ENCODE measurements at places on chromosomes 7 and 10.

DNA sequence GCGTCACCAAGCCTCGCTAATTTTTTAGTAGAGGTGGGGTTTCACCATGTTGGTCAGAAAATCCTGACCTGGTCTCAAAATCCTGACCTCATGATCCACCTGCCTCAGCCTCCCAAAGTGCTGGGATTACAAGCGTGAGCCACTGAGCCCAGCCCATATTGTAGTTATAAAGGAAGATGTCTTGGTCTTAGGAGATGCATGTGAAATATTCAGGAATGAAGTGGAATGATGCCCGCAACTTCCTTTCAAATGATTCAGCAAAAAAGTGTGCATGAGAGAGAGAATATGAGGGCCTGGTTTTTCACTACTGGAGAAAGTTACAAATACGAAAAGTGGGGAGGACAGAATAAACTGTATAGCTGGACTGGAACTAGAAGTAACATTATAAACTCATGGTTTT, 15.9 kb downstream of the TMEM209 start:
- DNase-seq = no peak

GRCh38 chr10:125363791-125364190, 203.4 kb upstream of the CTBP2 start:
- DNase-seq = no peak

DNA sequence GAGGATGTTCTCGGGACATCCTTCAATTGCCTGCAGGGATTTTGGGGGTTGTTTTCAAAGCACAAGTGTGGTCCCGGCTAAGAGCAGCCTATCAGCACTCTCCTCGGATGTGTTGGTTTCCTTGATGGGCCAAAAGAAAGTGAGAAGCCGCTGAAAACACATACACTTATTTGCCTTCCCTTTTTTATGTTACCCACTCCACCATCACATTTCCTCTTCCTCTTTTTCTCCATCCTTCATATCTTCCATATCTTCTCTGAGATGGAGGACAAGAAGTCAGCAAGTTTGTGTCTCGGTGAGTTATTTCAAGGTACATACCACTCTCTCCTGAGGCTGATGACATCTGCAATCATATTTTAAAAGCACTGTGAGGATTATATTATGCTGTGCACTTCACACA, 64.0 kb downstream of the ZNF33B start:
- DNase-seq = no peak

DNA sequence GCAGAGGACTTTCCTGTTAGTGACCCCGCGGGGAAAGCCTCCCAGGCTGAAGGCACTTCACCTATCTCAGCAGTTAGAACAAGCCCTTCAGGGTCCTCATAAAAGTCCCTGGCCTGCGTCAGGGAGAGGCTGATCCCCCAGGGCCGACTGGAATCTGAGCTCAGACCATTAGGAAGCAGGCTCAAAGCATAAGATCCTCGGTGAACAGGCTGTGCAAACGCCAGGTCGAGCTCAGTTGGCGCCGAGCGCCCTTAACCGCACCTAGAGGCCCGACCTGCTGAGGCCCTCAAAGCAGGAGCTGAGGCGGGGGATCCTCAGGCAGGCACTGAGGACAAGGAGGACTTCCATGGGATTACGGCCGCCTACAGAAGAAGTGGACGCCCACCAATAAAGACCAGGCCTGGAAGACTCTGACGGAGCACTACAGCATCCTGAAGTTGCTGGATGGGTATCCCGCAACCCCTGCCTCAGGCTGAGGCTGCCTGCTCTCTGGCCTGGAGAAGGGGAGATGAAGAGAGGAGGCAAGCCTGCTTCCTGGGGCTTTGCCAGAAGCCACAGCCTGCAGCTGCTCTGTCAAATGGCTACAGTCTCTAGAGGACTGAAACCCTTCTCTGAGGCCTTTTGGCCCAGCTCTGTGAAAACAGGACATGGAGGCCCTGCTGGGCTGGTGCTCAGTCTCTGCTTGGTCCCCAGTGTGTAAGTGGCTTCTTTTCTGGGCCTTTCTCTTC, 29.9 kb downstream of the LIPJ start:
- no peak for DNase-seq

- no peak for DNase-seq
Observed at GRCh38 chr7:69038915-69039314, 559.4 kb upstream of the AUTS2 start.

GRCh38 chr7:108308903-108309302, 147.3 kb downstream of the NRCAM start:
- no peak for DNase-seq

GRCh38 chr10:4355350-4355749, 470.7 kb upstream of the AKR1E2 start:
- DNase-seq = no peak

- DNase-seq = no peak
Observed at GRCh38 chr10:126373972-126374371, 14.3 kb downstream of the ADAM12 start.

GRCh38 chr7:99792967-99793366, 9.0 kb upstream of the CYP3A4 start:
- DNase-seq = no peak

DNA sequence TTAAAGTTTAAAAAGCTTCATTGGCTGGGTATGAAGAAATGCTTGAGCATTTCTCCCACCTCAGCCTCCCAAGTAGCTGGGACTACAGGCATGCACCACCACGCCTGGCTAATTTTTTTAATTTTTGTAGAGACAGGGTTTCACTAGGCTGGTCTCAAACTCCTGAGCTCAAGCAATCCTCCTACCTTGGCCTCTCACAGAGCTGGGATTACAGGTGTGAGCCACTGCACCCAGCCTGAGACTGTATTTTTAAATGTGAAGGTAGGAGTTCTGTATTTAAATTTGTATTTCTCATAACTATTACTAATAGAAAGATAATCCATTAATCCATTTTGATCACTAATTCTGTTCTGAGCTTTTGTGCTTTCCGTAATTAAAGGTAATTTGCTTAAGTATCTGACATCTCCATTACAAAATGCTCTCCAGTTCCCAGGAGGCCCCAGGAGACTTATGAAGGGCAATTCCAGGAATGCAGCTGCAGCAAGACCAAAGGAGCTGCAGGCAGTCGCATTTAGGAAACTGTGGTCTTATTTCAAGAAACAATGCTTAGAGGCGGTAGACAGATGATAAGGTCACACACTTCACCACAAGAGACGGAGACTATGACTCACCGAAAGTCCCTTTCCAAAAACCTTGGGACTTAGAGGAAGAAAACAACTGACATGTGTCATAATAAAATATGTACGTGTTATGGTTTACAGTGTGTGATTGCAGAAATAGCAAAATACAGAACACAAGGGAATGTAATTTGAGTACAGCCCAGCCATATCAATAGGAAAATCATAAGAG, 23.3 kb downstream of the YAE1 start:
- DNase-seq = peak; percentile 44

DNA sequence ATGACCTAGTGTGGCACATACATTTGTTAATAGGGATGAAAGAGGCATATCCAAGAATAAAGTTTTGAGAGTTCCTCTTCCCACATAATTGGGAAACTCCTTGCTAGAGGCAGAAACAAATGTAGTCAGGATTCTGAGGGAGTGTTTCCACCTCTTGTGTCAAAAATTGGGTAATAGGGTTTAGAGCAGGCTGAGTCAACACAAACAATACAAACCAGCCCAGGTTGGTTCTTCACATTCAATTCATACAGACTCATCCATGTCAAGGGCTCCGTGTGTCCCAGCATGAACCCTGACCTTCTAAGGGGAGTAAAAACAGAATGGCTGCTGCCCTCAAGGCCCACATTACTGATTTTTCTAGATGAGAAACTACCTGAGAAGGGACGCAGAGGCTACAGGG, 75.3 kb downstream of the GLI3 start:
- DNase-seq = no peak

DNA sequence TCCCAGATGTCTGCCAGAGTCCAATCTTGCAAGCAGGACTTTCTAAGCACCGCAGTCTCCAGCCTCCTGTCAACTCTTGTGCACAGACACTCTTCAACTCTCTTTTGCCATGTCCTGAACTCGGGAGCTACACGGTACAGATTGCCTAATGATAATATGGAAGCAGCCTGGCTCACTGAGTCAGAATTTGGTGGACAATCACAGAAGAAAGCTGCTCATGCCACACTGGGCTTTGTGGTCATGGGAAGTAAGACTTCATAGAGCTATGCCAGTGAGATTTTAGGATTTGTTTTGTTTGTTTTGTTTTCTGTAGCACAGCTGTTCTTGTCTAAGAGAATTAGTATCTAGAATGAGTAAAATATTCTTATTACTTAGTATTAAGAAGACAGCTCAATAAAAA, 144.1 kb upstream of the PRSS58 start:
- no peak for DNase-seq

DNA sequence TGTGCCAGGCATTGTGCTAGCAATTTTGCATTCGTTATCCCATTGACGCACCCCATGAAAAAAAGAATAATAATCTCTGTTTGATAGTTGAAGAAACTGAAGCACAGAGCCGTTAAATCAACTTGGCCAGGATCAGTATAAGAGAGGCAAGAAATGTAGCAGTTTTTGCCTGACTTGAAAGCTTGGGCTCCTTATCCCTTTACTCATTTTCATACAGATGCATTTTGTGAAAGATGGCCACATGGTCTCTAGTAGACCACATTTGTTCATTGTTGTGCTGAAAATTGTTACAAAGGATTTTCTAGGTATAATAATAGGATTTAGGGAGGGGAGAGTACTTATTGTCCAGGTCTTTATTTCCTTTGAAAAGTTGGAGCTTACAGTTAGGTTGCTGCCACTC, 14.7 kb downstream of the AUTS2 start:
- no peak for DNase-seq

GRCh38 chr10:29970576-29970975, 88.8 kb downstream of the JCAD start:
- no peak for DNase-seq

DNA sequence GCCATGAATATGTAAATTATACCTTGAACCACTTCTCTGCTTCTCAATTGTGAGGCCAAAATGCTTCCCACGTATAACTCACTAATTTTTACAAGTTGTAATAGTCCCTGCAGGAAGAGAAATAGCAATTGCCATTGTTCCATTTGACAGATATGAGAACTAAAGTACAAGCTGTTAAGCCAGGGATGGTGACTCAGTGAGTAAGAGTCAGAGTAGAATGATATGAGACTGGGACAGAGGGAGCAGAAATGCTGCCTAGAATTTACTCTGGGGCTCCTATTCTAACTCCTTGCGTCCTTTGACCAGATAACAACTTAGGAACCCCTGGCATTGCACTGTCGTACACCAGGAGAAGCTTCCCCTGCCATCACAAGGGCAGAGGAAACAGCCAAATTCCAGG, 45.1 kb upstream of the SEPTIN7 start:
- no peak for DNase-seq

- DNase-seq = no peak
Observed at GRCh38 chr10:43962346-43963191, 313.9 kb upstream of the ZNF32 start.

- DNase-seq = no peak
Observed at GRCh38 chr7:98621573-98622482, 4.7 kb downstream of the NPTX2 start.

- DNase-seq = no peak
Observed at GRCh38 chr7:5457245-5457735, 33.7 kb upstream of the TNRC18 start.

- DNase-seq = no peak
Observed at GRCh38 chr7:40700653-40701421, 566.0 kb downstream of the SUGCT start.

DNA sequence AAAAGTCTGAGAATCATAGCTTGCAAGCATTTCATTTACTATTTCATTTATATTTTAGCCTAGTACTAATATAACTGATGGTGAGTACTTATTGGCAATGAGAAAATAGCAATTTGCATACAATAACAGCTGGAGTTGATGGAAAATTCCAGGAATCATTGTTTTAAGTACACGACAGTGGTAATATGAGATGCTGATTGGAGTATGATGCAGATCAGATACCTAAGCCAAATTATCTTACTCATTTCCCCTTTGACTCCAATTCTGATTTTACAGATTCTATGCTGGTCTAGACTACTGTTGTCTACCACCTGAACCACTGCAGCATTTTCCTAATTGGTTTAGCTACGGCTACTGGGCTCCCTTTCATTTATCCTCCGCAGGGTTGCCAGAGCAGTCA, 36.7 kb downstream of the GNG11 start:
- no peak for DNase-seq

DNA sequence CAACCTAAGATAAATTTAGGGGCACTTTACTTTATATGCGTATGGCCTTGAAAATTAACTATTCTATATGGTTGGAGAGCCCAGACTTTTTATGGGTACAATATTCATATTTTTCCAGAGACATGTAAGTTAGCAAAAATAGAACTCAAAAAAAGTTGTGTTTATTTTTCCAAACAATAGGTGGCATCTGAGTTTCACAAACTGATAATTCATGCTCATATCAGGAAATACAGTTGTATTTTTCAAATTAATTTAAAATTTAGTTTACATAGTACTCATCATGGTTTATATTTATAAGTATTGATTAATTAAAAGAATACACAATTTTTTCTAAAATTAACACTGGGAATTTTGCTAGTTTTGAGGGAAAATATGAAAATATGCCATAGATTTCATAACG, 34.6 kb downstream of the ANKRD7 start:
- DNase-seq = no peak

- no peak for DNase-seq
Observed at GRCh38 chr7:73387221-73387828, 46.3 kb upstream of the FZD9 start.

GRCh38 chr10:114349522-114350215, 54.6 kb downstream of the AFAP1L2 start:
- no peak for DNase-seq

DNA sequence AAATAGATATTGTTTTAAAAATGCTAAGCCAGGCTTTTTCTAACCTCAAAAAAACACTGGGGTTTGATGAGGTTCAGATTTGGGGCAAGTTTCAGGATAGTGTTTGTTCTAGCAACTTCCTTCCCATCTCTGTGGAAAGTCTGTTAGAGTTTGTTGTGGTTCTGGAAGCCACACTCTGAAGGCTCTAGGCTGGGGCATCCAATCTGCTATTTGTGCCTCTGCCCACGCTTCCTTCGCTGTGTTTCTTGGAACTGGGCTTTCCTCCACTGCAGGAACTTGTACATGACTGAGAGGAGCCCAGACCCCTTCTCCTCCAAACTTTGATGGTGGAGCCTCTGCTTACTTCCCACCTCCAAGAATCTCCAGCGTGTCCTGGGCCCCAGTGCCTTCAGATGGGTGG, 108.5 kb upstream of the SLC25A13 start:
- DNase-seq = no peak

GRCh38 chr7:37245590-37245989, 203.1 kb downstream of the ELMO1 start:
- DNase-seq = no peak

GRCh38 chr7:150968734-150969372, 9.3 kb downstream of the KCNH2 start:
- DNase-seq = no peak

DNA sequence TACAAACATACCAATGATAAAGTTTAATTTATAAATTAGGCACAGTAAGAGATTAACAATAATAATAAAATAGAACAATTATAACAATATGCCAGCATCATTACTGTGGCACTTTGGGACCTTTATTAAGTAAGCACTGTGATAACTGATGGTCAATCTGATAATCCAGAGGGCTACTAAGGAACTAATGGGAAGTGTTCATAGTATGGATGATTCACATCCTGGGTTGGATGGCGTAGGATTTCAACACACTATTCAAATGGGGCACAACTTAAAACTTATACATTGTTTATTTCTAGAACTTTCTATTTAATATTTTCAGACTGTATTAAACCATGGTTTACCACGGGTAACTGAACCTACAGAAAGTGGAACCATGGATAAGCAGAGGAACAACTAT, 90.8 kb downstream of the KIF20B start:
- no peak for DNase-seq
